NAMALWA (cell line): ENCODE measurements at places on chromosomes 1 and 21.

DNA sequence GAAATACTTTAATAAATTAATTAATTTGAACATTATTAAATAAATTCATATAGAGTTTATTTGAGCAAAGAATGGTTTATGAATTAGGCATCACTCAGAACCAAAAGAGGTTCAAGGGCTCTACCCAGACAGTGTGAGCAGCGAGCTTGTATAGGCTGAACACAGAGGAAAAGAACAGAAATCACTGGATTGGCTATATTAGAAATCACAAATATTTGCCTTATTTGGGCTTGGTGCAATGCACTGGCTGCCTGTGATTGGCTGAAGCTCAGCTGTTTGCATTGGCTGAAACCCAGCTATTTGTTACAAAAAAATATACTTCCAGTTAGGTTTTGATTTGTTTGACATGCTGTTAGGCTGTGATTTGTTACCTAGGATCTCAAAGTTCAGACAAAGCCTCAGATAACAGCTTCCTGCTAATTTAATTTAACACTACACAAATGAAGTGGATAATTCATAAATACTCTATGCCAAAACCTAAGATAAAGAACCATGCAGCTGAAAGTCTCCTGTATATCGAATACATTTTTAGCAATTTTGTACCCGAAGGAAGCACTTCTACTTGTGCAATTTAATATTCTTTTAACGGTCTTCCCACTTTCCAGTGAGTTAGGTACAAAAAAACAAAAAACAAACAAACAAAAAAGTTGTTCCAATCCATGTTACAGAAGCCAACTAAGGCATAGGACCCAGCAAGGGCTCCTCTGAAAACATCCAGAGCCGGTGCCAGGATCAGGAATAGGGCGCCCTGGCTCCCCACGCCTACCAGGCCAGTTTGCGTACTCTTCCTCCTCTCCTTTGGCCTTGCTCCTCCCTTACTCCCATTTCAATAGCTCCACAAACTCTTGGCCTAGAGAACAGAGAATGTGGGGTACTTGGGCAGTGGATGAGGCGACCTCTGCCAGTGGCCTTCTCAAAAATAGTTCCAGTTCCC, 179.1 kb downstream of the DUSP10 start:
- DNase-seq, result no peak

GRCh38 chr1:16138772-16139221, 17.1 kb downstream of the EPHA2 start:
- DNase-seq, result no peak

GRCh38 chr1:7454895-7455784, 316.0 kb upstream of the VAMP3 start:
- no peak for DNase-seq

DNA sequence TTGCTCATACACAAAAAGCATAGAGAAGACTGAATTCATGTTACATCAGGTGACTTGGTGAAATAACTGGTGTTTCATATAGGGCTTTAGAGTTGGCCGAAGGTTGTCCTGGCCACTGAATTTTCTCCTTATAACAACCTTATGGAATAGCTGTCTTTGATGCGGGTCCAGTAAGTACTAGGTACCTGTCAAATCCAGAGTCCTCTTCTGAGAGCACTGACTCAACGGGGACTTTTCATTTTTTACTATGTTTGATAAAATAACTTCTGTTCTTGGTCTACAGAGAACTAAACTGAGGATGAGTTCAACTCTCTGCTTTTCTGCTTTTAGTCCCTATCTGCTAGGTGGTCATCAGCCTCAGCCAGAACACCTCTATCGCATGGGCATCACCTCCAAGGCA, 76.1 kb upstream of the JAK1 start:
- no peak for DNase-seq

DNA sequence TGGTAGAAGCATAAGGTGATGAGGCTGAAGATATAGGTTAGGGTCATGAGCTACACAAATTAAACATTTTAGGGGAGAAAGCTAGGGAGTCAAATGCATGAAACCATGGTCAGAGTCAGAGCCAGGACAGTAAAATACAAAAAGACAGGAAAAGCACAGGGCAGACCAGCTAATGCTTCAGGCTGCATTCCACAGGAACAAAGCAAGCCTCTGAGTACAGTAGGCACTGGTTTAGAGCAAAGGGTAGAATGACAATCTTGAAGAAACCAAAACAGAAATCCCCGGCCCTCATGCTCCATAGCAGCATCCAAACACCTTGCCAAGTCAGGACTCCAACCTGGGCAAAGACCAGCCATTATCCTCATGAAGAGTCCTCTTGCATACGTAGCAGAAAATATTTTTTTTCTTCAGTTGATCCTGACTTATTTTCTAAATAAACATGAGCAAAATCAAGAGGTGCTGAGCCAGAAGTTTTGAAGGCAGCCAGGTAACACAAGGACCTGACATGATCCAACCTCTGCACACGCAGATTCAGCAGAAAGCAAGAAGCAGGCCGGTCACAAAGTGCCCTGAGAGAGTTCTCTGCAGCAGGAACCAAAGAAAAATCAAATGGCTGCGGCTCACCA, 273.1 kb downstream of the TTLL7 start:
- no peak for DNase-seq

GRCh38 chr1:43821471-43821870, 112.1 kb upstream of the ARTN start:
- no peak for DNase-seq

DNA sequence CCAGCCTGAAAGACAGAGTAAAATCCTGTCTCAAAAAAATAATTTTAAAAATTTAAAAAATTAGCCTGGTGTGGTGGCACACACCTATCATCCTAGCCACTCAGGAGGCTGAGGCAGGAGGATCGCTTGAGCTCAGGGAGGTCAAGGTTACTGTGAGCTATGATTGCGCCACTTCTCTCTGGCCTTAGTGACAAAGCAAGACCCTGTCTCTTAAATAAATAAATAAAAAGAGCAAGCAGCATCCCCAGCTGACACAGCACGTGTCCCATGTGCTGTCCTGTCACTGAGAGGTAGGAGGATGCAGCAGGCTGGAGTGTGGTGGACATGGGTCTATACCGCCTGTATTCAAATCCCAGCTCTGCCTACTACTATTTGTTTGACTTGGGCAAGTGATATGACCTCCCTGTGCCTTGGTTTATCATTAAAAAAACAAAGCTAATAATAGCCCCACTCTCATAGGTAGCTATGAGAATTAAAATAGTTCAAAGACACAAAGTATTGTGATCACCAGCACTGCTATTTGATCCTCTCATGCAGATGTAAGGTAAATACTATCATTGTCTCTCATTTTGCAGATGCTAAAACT, 22.2 kb upstream of the ECE1 start:
- DNase-seq, result no peak

DNA sequence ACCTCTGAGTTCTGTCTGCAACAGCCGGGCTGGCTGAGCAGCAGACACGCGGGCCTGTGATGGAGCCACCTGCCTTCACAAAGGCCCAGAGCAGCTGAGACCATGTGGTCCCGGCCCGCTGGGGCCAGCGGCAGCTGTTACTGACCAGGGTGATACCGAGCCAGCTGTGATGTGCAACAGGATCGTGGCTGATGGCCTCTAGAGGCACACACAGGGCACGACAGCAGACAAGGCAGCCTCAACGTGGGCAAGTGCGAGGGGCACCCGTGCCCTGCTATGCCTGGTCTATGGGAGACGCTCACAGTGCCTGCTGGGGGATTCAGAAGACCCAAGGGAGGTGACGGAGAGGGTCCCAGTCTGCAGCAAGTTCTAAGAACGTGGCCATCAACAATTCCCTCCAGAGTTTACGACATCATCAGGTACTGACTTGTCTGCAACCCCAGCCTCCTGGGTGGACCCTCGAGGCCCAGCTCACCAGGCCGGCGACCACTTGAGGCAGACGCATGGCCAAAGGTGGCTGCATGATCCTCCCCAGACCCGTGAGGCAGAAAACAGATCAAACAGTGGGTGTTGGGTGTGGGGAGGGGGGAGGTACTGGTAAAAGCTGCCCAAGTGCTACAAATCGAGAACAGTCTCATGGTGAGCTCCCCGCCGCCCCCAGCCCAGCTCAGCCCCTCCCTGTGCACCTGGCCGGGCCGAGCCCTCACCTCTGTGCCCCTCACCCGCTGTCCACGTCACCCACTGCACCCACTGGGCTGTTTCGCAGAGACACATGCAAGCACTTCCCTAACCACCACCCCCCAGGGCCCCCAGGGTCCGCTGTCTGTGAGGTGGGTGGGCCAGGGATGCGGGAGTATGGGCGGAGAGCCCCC, 6.0 kb downstream of the POFUT2 start:
- no peak for DNase-seq
